ENCODE measurements at places on chromosomes 4 and X.

DNA sequence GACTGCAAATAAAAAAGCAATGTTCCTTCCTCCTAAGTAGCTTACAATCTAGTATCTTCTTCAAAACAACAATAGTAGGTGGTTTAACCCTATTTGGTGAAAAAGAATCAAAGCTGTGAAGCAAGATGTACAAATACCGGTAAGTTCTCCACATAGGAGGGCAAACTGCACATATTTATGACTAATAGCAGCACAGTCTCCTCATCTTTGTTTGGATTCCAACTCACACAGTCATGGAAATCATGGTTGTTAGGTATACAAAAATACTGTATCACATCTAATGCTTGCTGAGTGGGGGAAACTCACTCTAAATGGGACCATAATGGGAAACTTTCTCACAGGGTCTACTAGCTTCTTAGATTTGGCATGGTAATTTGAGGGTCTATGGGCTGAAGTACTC is 597.2 kb downstream of the INPP4B start:
- DNase-seq: no peak

DNA sequence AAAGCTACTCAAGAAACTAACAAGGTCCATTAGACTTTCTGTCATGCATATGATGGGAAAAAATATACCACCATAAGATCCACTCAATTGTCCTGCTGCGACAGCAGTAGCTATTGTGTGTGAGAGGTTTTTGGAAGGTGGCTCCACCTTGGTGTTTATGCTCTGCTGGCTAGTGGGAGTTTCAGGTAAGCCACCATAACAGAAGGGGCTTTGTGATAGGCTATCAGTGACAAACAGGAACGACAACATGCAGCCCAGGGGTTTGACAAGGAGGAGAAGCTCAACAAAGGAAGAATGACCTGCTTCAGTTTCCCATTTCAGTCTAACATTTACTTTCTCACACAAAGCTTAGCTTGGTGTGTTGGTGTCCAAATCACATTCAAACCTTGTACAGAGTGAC is 182.6 kb downstream of the ATOH1 start:
- no peak for DNase-seq

DNA sequence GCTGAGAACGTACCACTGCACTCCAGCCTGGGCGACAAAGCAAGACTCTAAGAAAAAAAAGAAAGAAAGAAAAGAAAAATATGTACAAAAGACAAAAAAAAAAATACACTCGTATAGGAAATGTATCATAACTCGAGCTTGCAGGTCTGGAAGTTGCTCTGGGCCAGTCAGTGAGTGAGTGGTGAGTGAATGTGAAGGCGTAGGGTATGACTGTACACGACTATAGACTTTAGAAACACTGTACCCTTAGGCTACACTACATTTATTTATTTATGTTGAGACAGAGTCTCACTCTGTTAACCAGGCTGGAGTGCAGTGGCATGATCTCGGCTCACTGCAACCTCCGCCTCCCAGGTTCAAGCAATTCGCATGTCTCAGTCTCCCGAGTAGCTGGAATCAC is 29.4 kb downstream of the EVC2 start:
- DNase-seq: no peak

DNA sequence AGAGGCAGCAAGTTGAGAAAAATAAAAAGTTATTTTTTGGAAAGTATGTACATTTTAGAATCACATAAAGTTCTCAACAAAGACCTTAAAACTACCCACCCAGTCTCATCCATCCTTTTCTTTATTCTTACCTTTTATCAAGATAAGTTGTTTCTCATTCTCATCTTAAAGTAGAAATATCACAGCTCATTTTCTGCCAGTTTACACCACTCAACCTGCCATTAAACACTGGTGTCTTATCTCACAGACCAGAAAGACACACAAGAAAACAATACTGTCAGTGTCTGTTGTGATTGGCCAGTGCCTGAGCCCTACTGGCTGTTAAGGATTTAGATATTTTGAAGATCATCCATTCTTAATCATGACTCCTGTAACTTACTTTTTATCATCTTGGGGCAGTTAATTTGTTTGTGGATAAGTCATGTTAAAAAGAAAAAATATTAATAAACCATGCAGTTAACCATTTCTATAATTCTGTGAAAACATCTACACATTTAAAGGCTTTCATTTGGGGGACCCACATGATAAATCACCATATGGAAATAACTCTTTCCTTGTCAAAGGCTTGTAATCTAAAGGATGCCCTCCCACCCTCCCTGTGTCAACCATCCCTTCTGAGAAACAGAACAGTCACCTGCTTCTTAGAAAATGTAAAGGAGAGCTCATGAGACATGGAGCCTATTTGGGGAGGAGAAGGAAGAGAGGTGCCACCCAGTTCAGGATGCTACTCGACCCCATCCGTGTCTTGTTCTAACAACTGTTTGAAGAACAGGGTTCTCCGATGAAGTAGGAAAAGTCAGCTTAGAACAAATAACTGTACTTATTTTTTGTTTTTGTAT is 897.2 kb upstream of the INTU start:
- DNase-seq: no peak

DNA sequence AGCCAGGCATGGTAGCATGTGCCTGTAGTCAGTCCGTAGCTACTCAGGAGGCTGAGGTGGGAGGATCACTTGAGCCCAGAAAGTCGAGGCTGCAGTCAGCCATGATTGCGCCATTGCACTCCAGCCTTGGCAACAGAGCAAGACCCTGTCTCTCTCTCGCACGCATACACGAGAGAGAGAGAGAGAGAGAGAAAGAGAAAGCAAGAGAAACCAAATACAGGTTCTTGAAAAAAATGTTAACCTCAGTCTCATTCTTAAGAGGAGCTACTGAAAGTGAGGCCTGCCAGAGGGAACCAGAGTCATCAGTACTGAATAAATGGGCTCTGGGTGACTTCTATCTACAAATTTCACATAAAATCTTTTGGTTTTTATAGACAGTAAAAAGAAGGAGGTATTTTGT is 42.9 kb downstream of the KIAA0232 start:
- DNase-seq: no peak

DNA sequence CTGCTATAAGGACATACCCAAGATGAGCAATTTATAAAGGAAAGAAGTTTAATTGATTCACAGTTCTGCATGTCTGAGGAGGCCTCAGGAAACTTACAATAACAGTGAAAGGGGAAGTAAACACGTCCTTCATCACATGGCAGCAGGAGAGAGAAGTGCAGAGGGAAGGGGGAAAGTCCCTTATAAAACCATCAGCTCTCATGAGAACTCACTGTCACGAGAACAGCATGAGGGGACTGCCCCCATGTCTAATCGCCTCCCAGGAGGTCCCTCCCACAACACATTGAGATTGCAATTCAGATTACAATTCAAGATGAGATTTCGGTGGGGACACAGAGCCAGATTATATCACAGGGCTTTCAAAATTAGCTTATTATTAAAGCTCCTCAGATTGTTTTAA is 209.5 kb upstream of the PPP3CA start:
- DNase-seq: no peak

DNA sequence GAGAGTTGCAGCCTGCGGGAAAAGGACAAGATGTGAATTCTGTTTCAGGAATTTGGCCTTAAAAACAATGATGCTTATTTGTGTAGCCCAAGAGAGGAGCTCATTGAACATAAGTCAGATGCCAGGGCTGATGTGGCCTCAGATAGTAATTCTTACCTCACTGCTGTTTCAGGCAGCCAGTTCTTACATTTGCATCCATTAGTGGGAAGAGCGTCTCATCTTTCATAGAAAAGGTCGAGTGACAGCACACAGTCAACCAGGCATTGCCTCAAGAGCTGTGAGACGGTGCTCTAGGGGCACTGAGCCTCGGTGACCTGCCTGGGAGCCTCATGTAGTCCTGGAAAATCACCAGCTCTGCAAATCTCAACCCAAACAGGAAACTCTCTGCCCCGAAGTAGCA is 174.9 kb upstream of the FRG1 start:
- no peak for DNase-seq

DNA sequence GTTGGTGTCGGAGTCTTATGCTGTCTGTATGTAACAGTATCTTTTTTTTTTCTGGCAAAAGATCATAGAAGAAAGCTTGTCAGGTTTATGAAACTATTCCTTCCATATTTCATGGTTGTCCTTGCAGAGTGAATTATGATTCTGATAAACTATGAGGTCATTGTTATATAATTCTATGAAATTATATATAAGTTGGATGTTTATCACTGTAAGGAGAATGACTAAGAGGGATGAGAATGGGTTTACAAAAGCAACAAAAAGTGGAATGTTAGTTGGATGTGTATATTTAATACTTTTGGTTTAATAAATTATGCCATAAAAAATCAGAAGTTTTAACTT is 43.1 kb downstream of the RAPGEF2 start:
- DNase-seq: no peak

GRCh38 chrX:40952855-40953254 is 132.4 kb upstream of the USP9X start:
- DNase-seq: no peak

DNA sequence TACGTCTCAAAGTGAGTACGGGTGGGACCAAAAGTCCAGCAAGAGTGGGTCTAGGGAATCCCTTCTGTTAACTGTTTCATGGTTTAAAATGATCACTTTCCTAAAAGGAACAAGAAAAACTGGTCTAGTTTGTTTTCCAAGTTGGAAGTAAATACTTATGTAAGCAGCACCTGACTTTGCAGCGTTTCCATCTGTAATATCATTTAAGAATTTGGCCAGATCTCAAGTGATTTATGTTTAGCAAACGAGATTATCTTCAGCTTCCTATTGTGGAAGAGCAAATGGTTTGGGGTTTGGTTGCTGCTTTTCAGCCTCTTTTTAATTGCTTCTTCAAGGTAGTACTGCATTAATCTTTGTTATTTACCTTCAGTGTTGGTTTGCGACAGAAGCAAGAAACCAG is 50.4 kb downstream of the FHIP1A start:
- DNase-seq: no peak

- DNase-seq: no peak
Measured at GRCh38 chrX:11105080-11105479, 6.1 kb upstream of the HCCS start.

GRCh38 chrX:9163214-9163709 is 129.3 kb upstream of the FAM9B start:
- DNase-seq: no peak

- no peak for DNase-seq
Measured at GRCh38 chrX:3445806-3446490, 99.5 kb upstream of the MXRA5 start.

- no peak for DNase-seq
Measured at GRCh38 chr4:174216799-174217272, 66.6 kb downstream of the FBXO8 start.

DNA sequence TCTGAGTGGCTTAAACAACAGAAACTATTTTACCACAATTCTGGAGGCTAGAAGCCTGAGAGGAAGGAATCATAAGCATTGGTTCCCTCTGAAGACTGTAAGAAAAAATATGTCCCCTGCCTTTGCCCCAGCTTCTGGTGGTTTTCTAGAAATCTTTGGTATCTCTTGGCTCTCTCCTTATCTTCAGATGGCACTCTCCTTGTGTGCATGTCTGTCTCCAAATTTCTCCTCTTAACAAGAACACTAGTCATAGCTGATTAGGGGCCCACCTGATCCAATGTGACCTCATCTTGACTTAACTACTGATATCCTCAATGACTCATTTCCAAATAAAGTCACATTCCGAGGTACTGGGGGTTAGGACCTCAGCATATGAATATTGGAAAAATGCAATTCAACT is 635.0 kb upstream of the NR3C2 start:
- DNase-seq: no peak

- no peak for DNase-seq
Measured at GRCh38 chr4:184756399-184756798, 22.5 kb upstream of the CENPU start.

GRCh38 chr4:186416451-186417060 is 138.8 kb downstream of the MTNR1A start:
- no peak for DNase-seq

- no peak for DNase-seq
Measured at GRCh38 chr4:15551740-15552446, 82.2 kb downstream of the CC2D2A start.

DNA sequence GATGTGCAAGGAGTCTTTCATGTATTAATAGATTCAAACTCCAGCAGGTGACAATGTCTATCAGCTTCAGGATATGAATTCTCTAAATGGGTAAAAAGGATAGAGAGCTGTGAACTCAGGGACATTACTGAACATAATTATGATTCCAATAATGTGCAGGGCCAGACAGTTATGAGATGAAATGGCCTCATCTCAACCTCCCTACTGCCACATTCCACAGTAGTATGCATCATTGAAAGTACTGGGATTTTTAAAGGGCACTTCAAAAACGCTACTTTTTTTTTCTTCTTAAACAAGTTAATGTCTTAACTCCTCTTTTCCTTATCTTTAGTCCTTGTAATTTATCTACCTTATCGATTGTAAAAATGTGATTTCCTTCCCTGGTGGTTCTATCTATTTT is 202.0 kb downstream of the APBB2 start:
- no peak for DNase-seq

DNA sequence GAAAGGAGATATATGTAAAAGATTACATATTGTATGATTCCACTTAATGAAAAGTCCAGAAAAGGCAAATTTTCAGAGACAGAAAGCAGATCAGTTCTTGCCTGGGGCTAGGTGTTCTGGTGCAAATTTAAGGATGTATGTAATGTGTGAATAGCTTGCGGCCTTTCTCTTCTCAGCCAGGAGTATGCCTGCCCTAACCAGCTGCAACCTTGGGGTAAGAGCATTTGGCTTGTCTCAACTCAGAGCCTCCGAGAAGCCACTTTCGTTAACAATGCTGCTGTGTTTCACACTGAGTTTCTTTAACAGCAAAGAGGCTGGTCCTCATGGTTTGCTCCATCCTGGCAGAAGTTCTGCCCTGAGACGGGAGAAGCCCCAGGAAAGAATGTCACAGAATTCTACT is 102.7 kb downstream of the SPCS3 start:
- no peak for DNase-seq

DNA sequence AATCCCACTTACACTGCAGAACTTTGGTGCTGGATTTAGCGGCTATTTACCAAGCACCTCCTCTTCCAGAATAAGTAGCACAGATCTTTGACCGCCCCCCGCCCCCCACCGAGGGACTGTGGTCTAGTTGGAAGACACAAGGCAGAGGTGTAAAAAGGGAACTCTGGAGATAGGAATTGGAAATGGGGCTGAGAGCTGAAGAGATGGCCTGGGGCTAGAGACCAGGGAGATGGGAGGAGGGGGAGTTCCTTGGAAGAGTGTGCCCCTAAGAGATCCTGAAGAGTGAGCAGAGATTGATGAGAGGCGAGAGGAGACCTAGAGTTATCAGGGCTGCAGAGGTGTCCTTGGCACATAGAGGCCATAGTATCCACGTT is 55.3 kb downstream of the TBL1X start:
- no peak for DNase-seq

GRCh38 chrX:119325456-119325855 is 73.7 kb upstream of the SLC25A43 start:
- DNase-seq: no peak

Data from stimulated activated CD4-positive, alpha-beta T cell treated with anti-CD3 and anti-CD28 coated beads, Interleukin-12 subunit alpha, Interleukin-12 subunit beta, amount 100 ng/mL, for 48 hours (primary cell).